ENCODE measurements at places on chromosomes 1 and 21.

GRCh38 chr1:238404481-238404880, 513.8 kb upstream of the ZP4 start:
- DNase-seq = no peak

- DNase-seq = no peak
Observed at GRCh38 chr1:22163137-22163536, 20.2 kb upstream of the WNT4 start.

DNA sequence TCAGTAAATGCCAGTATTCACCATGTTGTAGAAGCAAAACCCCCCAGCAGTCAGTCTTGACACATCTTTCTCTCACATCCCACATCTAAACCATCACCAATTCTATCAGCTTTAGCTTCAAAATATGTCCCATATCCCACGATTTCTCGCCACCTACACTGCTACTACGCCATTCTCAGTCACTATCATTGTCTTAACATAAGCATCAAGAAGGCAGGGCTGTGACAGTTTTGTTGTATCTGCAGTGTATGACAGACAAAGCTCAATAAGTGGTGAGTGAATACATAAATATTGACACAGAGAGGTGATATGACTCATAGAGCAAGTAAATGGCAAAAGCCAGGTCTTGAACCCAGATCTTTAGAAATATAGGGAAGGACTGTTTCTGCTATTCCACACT, 59.9 kb downstream of the JAK1 start:
- DNase-seq = no peak

DNA sequence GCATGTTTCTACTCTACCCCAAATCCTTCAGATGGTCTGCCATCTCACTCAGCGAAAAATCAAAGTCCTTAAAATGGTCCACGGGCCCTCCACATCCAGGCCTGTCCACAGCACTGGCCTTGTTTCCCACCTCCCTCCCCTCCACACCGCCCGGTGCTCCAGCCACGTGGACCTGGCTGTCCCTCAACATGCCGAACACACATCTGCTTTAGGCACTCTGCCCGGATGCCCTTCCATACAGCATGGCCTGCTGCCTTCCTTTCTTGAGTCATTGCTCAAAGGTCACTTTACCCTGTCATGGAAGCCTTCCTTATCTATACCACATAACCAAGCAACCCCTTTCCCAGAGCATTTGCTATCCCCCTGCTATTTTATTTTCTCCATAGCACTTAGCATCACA, 143.0 kb downstream of the DNM3 start:
- DNase-seq = no peak

DNA sequence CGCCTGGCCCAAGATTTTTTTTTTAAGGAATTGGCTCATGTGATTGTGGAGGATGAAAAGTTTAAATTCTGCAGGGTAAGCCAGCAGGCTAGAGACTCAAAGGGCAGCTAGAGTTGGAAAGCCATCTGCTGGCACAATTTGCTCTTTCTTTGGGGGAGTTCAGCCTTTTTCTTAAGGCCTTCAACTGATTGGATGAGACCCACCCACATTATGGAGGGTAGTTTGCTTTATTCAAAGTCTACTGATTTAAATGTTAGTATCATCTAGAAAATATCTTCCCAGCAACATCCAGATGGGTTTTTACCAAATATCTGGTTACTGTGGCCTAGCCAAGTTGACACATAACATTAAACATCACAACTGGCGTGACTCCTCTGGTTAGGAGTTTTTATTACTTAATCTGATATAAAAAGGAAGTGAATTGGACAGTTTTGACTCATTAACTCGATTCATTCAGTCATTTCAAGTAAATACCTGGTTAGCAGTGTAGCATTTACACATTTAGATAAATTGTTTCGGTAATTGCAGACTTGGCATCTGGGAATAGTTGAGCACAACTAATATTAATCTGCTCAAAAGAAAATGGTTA, 12.4 kb downstream of the HOOK1 start:
- DNase-seq = no peak

DNA sequence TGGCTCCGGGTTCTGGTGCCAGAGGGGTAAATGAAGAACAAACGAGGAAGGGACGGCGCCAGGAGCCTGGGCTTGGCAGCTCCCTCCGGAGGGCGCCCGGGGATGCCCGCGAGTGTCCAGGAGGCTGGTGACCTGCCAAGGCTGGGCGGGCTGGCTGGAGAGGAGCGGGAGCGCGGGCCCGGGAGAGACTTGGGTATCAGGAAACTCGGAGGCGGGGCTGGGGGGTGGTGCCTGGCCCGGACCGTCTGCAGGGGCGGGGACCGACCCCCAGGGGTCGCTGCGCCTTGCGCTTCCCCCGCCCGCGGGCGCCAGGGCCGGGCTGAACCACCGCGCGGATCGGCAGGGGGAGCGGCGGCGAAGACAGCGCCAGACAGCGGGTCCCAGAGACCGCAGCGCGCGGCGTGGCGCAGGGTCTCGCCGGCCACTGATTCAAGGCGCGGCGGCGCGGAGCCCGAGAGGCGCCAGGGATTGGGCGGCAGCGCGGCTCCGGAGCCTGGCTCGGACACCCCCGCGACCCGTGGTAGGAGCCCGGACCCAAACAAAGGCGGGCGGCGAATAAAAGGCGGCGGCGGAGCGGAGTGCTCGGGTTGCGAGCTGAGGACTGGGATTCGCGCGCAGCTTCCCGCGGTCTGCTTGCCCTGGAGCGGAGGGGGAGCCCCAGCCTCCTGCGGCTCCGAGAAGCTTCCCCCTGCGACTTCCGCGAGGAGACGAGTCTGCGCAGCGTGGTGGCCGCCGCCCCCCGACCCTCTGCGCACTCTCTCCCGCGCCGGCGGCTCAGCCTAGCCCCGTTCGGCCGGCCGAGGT, at the start of gene DISP3:
Gene DISP3 (plus strand): TSS at position 585 of the 804 bp plus-strand sequence. CDS start 21,838 bp downstream, outside the sequence.
- no peak for DNase-seq

DNA sequence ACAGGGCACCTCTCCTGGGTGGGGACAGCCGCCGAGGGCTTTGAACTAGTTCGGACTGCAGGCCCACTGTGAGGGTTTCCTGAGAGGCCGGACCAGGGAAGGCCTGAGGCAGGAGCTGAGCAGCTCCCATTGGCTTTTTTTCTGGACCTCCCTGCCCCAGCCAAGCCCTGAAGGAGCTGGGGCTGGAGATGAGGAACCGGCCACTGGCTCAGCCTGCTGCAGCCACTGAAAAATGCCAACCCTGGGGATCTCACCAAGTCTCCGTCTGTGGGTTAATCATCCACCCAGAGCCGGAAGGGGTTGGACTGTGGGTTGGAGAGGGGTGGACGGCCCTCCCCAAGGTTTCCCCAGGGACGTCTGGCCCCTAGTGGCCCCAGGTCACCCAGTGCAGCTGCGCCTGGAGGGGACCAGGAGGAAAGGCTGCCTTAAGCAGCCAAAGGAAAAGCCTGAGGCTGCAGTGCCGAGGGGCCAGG, 2.5 kb downstream of the VWA1 start:
- no peak for DNase-seq

- DNase-seq = no peak
Observed at GRCh38 chr1:30847358-30847972, 61.1 kb downstream of the SDC3 start.

GRCh38 chr1:22075718-22076117, 23.2 kb downstream of the CDC42 start:
- no peak for DNase-seq

- DNase-seq = no peak
Observed at GRCh38 chr1:2232916-2233438, 4.9 kb downstream of the SKI start.

- no peak for DNase-seq
Observed at GRCh38 chr1:101105877-101106276, 80.3 kb upstream of the DPH5 start.

DNA sequence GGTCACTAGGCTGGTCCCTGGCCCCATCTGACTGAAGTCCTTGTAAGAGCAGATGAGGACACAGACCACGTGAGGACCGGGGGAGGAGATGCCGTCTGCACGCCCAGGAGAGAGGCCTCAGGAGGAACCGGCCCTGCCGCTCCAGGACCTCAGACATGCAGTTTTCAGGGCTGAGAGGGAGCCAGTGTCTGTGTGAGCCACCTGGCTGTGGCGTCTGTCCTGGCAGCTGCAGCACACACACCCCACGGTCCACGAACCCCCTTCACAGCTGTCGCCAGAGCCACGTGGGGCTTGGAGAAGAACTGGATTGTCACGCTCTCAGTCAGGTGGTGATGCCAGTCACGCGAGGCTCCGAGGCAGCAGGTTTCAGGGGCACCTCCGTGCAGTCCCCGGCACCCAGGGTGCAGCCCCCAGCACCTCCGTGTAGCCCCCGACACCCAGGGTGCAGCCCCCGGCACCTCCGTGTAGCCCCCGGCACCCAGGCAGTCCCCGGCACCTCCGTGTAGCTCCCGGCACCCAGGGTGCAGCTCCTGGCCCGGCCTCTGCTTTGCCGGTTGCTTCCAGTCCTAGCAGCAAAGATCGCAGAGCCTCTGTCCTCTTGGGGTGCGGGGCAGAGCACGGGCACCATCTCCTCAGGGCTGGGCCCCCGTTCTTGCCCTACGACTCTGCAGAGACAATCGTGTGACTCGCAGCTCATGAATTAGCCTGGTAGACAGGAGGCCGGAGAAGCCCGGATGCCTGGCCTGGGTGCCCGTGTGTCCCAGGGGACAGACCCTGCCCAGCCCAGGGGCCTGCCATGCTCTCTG, 19.0 kb upstream of the SUMO3 start:
- DNase-seq = no peak

GRCh38 chr1:150234309-150234565, 1.7 kb downstream of the ANP32E start:
- DNase-seq = no peak

DNA sequence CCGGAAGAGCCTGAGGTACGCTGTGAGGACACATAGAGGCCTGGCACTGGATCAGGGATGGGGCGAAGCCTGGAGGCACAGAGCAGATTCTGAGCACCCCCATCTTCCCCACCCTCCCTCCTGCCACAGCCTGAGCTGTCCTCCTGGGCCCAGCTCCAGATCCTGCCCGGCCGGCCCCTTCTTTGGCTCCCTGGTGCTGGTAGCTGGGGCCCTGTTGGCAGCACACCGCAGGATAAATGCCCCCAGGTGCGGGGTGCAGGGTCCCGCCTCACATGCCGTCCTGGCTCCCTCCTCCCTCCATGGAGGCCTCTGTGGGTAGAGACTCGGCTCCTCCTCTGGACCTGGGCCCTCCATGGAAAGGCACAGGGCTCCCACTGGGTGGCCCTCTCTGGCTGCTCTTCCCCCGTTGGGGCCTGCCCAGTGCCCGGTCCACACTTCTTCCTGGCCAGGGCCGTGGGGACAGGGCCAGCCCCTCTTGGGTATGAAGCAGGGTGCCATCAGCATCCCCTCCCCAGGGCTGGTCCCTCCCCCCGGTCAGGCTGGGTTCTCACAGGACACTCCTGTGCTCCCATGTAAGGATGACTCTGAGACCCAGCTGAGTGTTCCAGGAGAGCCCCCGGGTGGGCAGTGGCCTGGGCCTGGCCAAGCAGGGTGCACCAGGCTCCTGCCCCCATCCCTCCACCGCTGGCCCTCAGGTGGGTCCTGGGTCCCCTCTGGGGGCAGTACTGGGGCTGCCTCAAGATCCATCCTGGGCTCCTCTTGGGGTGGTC, 1.1 kb upstream of the OBSCN start:
- no peak for DNase-seq

DNA sequence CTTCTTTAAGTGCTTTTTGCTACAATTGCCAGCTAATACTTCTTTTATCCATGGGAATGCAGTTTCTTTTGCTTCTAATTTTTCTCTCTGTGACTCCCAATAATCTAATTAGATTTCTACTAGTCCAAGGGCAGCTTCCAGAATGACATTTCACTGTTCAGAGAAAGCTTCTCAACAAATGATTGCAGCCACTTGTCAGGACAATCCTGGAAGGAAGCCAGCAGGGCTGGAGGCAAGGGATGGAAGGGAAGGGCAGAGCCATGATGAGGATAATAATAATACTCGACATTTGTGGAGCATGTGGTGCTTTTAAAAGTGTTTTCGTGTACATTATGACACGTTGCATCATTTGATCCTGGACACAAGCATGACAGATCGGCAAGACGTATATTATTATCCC, 19.4 kb downstream of the F11R start:
- DNase-seq = no peak

- no peak for DNase-seq
Observed at GRCh38 chr1:226486161-226486560, 62.4 kb upstream of the STUM start.

DNA sequence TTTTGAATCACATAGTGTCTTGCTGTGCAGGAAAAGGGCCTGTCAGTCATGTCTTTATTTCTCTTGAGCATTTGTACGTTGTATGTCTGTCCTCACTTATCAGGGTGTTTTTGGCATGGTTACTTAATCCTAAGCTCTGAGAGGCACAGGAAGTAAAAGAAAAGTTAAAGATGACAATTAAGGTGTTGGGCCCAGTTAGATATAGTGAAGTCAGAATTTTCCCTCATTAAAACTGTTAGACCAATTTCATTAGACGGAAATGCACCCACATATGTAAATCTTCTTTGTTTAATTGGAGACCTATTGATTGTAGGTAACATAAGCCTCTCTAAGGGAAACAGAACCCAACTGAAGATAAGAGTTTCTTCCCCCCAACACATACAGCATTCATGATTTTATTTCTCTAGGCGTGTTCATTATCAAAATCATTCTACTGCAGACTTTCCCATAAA, 21.9 kb downstream of the NFIA start:
- DNase-seq = no peak

DNA sequence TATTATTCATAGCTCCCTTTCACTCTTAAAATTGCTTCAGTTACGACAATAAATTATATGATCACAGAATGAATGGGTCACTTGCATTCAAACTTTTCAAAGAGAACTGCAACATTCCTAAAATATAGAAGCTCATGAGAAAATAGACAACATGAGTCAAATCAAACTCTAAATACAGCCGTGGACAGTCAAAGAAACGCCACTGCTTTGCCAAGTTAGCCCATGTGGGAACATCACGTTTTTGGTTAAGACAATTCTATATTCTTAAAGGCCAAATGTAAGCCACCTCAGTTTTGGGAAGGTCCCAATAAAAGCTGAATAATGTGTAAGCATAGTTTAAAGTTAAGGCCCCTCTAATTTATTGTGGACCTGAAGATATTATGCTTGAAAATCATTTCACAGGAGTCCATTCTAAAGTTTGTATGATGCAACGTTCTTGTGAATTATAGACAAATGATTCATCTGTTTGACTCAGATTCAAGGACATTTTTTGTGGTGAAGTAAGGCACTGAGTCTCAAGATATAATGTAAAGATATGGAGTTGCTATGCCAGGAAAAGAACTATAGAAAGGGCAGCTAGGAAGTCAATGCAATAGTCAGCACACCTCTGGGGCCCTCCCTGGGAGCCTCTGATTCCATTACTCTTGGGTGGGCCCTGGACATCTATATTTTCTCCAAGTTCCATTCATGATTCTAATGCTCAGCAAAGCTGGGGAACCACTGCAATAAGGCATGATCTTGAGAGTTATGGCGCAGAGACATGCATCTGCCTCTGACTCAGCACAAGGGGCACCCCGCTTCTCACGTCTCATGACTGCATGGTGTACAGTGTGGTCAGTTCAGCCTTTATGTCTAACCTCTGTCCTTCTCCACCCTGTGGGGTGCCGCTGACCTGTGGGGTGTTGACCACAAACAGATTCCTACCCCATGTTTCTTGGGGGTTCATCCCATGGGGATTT, 33.9 kb downstream of the ETS2 start:
- no peak for DNase-seq

Data from cortex of kidney (tissue), 1 donor.